Cortex of kidney (tissue), 1 donor: ENCODE measurements at places on chromosomes 3 and 15.

- DNase-seq: no peak
Measured at GRCh38 chr15:34722439-34722836, 32.4 kb downstream of the GJD2 start.

DNA sequence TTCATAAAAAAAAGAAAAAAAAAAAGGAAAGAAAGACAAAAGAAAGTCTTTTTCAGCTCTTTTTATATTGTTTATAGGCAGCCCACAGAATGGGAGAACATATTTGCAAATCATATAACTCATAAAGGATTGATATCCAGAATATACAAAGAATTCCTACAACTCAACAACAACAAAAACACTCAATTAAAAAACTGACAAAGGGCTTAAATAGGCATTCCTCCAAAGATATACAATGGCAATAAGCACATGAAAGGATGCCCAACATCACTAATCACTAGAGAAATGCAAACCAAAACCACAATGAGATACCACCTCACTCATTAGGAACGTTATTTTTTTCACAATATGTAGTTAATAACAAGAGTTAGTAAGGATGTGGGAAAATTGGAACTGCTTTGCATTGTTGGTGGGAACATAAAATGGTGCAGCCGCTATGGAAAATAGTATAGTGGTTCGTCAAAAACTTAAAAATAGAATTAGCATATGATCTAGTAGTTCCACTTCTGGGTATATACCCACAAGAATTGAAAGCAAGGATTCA lies 54.2 kb upstream of the CMTM8 start:
- no peak for DNase-seq

DNA sequence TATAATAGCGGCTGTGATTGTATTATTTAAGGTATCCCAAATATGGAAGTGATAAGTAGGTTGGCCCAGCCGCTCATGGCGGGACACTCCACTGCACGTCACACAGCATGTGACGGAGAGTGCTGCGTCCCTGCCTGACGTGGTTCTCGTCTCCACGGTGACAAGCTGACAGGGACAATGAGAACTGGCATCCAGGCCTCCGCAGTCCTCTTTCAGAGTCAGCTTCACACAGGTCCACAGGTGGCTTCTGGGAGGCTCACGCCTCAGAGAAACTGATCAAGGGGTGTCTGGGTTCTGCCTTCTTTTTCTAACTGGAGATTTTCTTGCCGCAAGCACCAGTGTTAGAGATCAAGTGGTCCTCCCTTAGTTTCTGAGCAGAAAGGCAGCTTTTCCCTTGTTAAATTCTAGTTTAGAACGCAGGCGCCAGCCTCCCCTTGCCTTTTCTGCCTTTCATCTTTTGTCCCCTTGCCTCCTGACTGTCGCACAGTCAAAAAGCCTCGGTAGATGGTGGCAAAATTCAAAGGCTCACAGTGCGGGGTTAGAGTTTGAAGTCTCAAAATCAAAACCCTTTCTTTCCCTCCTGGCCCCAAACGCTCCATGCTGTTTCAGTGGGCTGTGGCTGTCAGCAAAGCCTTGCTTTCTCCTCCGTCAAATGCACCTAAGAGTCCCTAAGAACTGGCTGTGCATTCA lies 120.9 kb downstream of the ATP10A start:
- DNase-seq: no peak

DNA sequence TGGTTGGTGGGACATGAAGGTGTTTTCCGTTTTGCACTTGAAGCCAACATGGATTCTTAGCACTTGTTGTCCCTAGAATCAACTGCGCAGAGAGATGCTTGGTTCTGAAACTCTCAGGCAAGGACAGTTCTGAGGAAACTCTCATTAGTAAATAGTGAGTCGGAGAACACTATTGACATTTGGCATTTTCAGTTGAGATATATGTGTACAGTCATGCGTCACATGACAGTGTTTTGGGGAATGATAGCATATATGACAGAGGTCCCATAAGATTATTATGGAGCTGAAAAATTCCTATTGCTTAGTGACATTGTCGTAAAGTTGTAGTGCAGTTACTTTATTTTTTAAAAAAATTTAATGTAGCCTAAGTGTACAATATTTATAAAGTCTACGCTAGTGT lies 5.8 kb downstream of the APBA2 start:
- DNase-seq: no peak

DNA sequence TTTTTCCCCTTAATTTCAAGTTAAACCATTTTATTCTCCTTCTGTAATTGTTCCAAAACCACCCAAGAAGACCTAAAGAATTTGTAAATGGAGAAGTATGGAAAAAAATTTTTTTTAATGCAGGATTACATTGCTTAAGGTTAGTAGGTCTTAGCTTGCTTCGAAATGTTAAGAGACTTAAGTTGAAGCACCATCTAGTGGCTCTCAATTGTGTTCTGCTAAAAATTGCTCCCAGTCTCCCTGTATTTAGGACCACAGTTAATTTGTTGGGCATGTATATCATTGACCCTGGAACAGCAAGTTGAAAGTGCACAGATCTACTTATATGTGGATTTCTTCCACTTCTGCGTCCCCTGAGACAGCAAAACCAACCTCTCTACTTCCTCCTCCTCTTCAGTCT lies 32.4 kb downstream of the CD200R1L start:
- DNase-seq: no peak

DNA sequence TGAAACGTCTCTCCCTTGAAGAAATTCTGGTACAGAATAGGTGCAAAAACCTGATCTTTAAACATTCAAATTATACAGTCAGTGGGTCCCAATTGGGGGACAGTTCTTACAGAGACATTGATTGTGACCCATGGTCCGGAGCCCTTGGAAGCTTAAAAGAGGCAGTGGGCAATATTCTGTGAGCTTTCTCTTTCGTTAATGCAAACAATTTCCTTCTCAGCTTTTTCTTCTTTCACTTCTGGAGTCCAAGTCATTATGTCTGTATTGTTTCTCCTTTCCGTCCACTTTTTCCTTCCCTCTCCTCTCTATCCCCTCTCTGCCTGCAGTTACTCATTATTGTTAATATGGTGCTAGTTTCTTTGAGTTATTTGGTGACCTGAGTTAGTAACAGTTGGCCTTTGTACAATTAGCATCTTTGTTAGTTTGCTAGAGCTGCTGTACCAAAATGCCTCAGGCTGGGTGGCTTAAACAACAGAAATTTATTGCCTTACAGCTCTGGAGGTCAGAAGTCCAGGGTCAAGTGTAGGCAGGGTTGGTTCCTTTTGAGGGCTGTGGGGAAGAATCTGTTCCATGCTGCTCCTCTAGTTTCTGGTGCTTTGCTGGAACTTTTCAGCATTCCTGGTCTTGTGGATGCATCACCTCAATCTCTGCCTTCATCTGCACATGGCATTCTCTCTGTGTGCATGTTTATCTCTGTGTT lies 102.6 kb downstream of the GMPS start:
- DNase-seq: no peak

GRCh38 chr15:99239545-99240198 lies 9.7 kb downstream of the TTC23 start:
- no peak for DNase-seq

DNA sequence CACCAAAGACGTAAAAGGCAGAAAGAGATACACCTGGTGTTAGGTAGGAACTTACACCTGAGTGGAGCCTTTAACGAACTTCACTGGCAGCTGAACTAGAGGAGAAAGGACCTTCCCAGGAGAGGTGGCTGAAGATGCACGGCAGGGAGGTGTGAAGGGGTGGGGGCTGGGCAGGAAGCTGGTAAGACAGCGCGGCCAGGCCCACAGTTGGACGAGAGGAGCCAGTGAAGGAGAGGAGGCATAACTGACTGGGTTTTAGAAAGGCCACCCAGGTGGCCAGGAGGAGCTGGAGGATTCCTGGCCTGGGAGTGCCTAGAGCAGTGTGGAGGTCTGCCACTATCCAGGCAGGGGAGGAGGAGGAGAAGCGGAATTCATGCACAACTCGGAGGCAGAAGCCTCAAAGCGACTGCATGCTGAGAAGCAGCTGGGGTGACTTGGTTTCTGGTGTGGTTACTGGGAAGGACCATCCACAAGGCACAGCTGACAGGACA lies 51.9 kb downstream of the SLC41A3 start:
- no peak for DNase-seq

- no peak for DNase-seq
Measured at GRCh38 chr3:29385046-29385830, 104.4 kb downstream of the RBMS3 start.

DNA sequence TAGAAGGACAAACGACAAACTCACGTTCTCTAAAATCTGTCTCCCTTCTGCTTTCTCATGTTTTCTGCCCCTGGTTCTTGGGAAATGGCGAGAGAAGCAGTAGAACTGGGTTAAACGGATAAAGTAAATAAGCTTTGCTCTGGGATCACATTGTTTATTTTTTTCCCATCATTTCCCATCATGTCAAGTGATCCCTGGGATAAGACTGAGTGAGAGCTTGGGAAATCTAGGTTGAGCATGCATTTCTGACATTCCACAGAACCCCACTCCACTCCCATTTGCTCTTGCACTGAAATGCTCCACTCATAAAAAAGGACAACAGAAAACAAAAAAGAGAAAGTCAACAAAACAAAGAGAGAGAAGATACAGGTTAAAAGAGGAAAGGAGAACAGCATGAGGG lies 69.1 kb downstream of the SEMA6D start:
- DNase-seq: no peak

GRCh38 chr3:117252208-117252607 lies 542.6 kb downstream of the TUSC7 start:
- DNase-seq: no peak

DNA sequence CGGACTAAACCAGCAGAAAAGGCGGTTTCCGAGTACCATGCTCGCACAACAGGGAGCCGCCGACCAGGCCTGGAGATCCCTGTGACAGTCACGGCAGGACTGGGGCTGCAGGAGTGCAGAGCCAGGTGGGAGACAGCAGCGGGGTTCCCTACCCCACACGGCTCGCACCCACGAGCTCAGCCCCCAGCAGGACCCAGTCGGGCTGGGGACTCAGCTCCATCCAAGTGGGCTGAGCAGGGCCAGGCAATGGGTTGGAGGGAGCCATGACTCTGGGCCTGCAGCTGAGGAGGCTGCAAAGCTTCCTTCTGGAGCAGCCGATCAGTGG lies 15.8 kb downstream of the XXYLT1 start:
- no peak for DNase-seq

DNA sequence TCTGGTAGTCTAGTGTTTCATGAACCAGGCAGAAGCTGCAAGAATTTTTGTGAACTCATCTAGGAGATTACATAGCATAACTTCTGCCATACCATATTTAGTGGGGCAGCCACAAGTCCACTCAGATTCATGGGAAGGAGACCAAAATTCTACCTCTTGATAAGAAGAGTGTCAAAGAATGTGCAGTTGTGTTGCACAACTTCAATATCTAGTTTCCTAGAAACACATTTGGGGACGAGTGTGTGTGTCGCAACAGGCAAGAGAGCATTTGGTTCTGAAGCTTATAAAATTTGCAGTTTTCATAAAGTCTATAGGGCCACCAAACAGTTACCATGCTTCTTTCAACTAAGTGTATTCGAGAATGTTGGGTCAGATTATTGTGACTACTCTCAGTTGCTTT lies 115.3 kb downstream of the KCNH8 start:
- no peak for DNase-seq

DNA sequence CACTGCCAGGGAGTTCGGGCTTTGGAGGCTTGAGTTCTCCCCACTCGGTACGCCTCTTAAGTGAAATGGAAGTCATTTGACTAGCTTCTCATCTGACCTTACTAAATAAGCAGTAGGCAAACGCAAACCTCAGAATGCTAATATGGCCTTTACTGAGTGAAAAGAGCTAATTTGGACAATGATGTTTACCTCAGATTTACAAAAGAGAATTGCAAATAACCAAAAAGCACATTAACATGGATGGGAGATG lies 1.6 kb upstream of the RNU6-1 start:
- DNase-seq: no peak

GRCh38 chr15:45790325-45790943 lies 155.6 kb downstream of the SQOR start:
- no peak for DNase-seq
